Testis (tissue), 5 donors: ENCODE measurements at places on chromosomes 3 and 15. TPM values are rescaled to one million over a fixed set of nuclear protein-coding genes. Genes with fewer than 3 reads are reported as not detected.

The B3GNT5 gene
- 6.3 TPM for total RNA-seq

The SYNPR gene
- total RNA-seq, result not detected

The CHDH gene
- total RNA-seq, result 28.1 TPM

The FBN1 gene
- 68.7 TPM for total RNA-seq

The PP2D1 gene
- 22.8 TPM for total RNA-seq

The CSPG4 gene
- total RNA-seq, result 6.5 TPM

The ST3GAL6 gene
- 23.4 TPM for total RNA-seq

The REC114 gene
- 28.7 TPM for total RNA-seq

The UBAP1L gene
- total RNA-seq, result 12.1 TPM

The IL17RB gene
- total RNA-seq, result 9.5 TPM

The PRSS50 gene
- total RNA-seq, result 6.2 TPM

The ABI3BP gene
- total RNA-seq, result 8.7 TPM

DNA sequence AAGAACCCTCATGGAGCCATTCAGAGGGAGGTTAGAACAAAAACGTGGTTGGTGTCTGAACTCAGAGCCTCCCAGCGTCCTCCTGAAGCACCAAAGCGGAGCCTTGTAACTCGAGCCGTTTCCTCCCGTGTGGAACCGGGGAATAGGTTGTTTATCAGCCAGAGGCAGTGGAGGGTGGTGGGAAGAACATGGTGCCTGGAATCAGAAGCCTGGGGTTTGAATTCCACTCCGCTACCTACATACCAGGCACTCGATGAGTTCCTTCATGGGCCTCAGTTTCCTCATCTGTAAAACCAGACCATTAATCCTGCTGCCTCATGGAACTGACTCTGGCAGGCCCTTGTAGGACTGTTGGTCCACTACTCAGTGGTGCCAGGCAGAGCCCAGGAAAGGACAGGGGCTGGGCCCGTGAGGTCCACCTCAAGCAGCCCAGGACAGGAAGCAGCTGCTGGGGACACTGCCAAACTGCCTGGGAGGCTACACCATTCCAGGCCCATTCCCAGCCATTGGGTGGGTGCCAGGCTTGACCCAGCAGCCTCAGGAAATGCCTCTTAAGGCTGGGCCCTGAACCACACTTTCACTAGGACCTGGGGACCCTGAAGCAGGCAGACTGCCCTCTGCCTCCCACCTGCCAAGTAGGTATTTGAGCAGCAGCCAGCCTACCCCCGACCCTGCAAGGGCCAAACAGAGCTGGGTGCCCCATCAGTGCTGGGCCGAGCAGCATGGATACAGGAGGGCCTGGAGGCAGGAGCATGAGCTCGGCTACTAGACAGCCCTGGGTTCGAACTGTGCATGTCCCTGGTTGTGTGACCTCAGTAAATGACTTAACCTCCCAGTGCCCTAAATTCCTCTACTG is 33.4 kb downstream of the PRKCD start:
- peak; percentile 32 for DNase-seq

GRCh38 chr3:77562089-77562488 is 522.2 kb downstream of the ROBO2 start:
- no peak for DNase-seq

- no peak for DNase-seq
These were observed 2.7 kb downstream of the ANKRD28 start for GRCh38 chr3:15794842-15795650.

DNA sequence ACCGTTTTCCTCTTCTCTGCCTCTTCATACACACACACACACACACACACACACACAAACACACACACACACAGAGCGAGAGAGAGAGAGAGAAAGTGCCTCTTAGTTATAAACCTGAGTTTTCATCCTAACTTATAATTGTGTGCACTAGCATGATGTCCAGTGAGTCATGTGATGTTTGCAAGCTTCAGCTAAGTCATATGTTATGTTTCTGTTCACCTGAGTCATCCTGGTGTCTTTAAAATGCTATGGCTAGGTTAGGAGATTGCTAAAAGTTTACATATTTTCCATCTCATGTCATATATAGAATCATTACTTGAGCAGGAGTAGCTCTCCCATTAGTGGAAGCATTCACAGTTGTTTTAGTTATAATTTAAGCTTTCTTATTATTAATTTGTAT is 155.8 kb downstream of the EPHA6 start:
- DNase-seq, result no peak

DNA sequence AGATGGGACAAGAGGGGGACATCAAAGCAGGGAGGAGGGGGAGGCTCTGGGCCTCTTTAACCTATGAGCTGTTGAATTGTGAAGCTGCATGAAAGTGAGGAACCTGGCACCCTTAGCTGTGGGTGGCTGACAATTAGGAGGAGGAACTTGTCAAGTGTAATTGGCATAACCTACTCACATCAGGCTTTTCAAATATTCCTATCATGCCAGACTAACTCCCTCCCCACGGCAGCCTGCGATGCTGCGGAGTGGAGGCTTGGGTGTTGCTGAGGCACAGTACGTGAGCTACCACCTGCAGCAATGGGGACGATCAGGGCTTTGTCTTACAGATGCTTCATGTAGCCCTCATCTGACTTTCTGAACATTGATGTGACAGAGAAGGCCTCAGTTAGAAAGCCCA is 180.7 kb upstream of the SNTN start:
- DNase-seq, result no peak

DNA sequence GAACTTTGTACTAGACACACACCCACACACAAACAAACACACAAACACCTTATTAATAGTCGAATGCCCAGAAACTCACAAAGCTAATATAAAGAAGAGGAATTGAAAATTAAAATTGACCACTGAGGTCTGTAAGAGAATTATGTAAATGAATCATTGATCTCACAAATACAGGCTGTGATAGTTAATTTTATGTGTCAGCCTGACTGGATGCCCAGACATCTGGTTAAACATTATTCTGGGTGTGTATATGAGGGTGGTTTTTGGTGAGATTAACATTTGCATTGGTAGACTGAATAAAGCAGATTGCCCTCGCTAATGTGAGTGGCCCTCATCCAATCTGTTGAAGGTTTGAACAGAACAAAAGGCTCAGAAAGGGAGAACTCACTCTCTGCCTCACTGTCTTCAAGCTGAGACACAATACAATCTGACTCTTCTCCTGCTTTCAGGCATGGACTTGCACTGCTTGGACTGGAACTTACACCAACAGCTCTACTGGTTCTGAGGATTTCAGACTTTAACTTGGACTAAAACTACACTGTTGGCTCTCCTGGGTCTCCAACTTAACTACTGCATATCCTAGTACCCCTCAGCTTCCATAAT is 199.4 kb upstream of the TTC14 start:
- no peak for DNase-seq

DNA sequence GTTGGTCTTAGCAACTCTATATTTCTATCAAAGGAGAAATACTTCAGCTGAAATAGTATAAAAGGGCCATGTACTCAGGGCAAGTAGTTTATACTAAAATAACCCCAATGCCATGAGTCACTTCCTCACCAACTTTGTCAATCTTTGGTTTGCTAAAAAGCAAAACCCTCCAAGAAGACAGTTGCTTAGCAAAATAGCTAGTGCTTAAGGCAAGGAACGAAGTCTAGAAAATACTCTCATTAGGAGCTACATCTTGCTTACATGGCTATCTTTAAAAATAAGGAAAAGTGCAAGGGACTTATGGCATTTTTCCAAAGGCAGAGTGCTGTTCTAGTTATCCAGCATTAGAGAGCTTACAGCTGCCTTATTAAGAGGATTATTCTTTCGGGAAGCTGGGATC is 28.4 kb downstream of the P3H2 start:
- DNase-seq, result no peak

DNA sequence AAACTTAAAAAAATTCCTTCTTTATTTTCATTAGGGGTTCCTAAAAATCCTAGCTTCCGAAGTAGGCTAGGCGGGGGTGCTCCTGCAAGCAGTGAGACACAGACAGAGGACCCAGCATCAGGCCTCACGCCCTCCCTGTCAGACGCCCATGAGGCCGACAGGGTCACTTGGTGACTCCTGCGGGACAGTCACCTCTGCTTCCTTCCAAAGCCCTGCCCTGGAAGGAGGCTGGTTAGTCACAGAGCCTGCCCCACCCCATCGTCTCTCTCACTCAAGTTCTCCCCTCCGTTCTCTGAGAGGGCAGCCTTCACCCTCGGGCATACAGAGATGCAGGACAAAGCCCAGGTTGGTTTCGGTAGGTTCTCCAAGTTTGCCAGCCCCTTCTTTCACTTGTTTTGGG is 38.6 kb downstream of the EHD4 start:
- no peak for DNase-seq

- no peak for DNase-seq
These were observed 1.3 kb downstream of the NEDD4 start for GRCh38 chr15:55991802-55992768.

DNA sequence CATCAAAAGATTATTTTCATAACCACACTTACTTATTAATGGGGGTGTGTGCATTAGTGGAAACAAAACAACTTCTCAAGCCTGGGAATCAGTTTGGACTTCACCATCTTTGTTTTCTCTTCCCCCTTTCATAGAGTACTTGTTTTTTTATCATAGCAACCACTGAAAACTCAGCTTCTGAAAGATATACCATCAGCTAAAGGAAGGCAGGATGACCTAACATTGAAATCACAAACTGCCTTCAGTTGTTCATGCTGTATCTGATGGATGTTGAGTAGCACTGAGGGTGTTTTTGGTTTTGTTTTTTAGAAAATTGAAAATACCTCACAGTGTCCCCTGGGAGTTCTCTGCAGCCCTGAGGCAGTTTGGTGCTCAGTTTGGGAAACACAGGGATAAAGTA is 46.5 kb downstream of the NEK10 start:
- no peak for DNase-seq

DNA sequence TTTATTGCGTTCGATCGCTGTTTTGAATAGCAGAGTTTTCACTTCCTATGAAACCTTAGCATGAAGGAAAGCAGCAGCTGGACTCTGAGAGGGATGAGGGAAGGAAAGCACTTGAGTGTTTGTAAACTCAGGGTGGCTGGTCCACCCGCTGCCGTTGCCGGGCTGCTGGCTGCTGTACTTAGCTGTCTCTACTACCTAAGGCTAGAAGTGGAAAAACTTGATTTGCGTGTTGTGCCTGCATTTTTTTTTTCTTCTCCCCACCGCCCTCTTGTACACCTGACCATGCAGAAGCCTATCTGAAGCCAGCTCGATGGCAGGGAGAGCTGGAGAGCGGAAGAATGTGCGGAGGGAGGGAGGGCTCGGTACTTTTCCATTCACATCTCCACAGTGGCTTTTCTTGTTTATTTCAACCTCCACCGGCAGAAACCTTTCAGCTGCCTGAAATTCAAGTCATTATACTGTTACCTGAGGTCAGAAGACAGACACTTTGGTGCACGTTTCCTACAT is 4.8 kb upstream of the BCL6 start:
- no peak for DNase-seq

DNA sequence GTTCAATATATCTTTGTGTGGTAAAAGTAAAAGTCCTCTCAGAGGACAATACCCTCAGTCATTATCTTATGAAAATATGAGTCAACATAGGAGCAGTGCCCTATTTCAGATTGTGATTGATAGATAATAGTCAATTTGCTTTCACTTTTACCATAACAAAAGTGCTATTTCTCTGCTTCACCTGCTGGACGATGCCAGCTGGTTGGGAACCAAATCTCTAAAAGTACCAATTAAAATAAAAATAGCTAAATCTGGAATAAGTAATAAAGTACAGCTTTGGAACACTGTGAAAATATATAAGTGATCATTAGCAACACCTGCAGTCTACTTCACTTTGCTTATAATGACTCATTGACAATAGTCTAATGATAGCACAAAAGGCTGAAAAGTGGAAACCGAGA is 390.3 kb upstream of the AGTR1 start:
- DNase-seq, result no peak

- no peak for DNase-seq
These were observed 120.6 kb downstream of the CPNE4 start for GRCh38 chr3:131914090-131914691.

GRCh38 chr3:149198611-149199010 is 23.0 kb downstream of the CP start:
- no peak for DNase-seq

GRCh38 chr15:41494190-41494921 is 682 bp downstream of the ITPKA start:
- peak; percentile 24 for DNase-seq

- DNase-seq, result no peak
These were observed 18.9 kb downstream of the ILDR1 start for GRCh38 chr3:122003112-122003511.

GRCh38 chr3:19645093-19645492 is 288.9 kb downstream of the EFHB start:
- no peak for DNase-seq

DNA sequence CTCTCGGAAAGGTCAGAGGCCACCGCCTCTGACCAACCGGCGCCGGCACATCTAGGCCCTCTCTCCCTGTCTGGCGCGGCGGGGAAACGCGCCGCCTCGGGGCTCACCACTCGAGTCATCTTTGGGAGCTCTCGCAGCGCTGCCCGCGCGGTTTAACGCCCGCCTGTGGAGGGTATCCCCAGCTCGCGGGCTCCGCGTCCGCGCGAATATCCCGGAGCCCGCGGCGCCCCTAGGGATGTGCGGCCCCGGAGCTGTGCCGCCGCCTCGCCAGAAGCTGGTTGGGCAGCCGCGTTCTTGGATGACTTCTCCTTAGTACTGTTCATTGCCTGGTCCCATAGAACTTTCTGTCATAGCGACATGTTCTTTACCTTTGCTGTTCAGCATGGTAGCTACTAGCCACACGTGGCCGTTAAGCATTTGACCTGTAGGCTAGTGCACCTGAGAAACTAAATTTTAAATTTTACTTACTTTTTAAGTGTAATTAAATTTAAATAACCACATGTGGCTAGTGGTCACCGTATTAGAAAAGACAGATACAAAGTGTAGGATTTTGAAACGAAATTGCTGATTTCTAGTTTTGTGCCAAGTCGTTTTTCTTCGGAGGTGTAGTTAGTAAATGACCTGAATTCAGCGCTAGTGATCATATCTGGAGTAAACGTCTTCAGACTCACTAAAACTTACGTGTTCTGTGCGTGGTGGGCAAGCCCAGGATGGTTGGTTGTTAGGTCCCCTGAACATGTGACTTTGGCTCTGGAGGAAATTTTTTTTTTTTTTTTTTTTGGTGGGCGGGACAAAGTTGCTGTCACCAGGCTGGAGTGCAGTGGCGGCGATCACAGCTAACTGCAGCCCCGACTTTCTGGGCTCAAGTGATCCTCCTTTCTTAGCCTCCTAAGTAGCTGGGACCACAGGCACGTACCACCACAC is 835 bp downstream of the ARIH2 start:
- DNase-seq, result peak; percentile 44

- DNase-seq, result no peak
These were observed 73.2 kb upstream of the ARL6 start for GRCh38 chr3:97691354-97691753.
